ENCODE measurements at places on chromosomes 6 and 20.

DNA sequence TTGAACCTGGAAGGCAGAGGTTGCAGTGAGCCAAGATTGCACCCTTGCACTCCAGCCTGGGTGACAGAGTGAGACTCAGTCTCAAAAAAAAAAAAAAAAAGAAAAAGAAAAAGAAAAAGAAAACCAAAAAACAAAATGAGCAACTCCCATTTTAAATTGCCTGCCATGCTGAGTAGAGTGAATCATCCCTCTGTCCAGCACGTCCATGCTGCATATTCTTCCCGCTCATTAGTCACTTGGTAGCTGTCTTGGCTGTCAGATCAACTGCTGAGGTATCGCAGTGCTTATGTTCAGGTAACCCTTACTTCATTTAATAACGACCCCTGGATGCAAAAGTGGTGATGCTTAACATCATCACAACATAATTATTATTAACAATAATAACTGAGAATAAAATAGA lies 72.6 kb upstream of the RNF24 start:
- no peak for DNase-seq

DNA sequence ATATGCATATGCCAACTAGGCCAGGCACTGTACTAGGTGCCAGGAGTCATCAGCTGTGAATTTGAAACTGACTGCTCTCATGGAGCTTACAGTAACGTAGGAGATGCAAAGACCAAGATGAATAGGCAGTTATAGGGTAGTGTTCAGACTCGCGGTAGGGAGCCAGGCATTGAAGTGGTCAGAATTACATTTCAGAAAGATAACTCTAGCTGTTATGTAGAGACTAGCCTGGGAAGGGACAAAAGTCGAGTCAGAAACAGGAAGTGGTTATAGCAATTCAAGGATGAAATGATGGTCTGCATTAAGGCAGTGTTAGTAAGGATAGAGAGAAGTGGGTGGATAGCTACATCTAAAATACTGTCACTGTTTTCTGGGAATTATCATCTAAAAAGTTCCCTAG lies 56.6 kb downstream of the PCMT1 start:
- DNase-seq, result no peak

DNA sequence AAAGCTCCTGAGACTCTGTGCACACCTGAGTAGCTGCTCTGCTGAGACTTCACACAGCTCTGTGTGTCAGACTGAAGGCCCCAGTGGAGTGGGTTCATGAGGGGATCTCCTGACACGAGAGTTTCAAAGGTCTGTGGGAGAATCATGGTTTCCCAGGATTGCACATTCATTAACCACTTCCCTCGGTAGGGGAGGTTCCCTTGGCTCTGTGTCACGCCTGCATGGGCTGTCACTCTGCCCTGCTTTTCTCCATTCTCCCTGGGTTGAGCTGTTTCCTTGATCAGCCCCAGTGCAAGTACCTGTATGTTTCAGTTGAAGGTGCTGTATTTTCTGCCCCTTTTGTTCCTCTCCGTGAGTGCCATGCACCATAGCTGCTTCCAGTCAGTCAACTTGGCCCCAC lies 236.9 kb downstream of the EPM2A start:
- DNase-seq, result no peak

DNA sequence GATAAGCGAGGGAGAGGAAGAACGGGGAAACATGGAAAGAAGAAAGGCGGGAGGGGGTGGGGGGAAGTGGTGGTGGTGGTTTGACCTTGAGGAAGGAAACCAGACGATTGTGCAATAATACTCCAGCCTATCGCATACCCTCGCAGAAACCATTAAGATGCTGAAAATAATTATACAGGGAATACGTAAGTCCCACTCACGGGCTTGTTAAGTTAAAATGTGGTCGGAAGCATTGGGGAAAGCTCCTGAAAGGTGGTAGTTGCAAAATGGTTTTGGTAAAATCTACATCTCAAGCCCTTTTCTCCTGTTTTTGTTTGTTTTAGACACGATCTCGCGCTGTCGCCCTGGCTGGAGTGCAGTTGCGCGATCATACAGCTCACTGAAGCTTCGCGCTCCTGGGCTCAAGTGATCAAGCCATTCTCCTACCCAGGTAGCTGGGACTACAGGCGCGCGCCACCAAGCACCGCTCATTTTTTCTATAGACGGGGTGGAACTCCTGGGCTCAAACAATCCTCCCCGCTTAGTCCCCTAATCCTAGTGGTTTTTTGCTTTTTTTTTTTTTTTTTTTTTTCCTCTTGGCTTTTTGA lies 128.9 kb upstream of the ZNF184 start:
- DNase-seq, result no peak

DNA sequence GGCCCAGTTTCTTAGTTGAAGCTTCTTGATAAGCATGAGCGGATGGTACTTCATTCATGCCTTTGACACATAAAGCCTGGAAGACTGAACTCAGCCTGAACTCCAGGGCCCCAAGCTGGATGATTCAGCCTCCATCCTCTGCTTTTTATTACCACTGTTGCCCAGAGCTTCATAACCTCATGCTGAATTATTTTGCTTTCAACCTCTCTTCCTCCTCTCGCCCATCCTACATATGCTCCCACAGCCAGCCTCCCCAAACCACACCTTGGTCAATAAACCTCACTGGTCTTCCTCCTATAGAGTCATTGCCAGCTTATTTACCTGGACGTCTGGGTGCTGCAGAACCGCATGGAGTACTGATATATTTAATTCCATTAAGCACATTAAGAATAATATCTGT lies 59.4 kb downstream of the SLC35B3 start:
- DNase-seq, result no peak

DNA sequence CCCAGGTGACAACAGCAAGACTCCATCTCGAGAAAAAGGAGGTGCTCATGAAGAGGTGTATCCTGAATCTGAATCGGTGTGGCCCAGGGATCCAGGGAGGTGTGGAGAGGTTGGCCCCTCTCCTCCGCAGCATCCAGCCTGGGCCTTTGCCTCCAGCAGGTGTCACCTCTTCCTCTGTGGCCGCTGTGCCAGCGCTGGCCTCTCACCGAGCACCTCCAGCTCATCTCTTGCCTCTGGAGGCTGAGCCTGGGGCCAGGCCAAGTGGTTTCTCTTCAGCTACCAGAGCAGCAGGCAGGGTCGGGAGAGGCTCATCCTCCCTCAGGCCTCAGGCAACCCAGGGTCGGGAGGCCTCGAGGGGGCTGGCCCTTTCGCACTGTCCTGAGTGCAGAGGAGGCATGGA lies 1.2 kb upstream of the COL20A1 start:
- no peak for DNase-seq

GRCh38 chr6:9192405-9192909 lies 757.1 kb upstream of the SLC35B3 start:
- DNase-seq, result no peak

GRCh38 chr6:37160922-37161778 lies 8.8 kb upstream of the PIM1 start:
- peak; percentile 63 for DNase-seq

- DNase-seq, result no peak
Observed at GRCh38 chr20:56925831-56926170, 296.7 kb downstream of the TFAP2C start.

GRCh38 chr20:36629719-36630681 lies 16.0 kb downstream of the SLA2 start:
- DNase-seq, result no peak

- DNase-seq, result no peak
Observed at GRCh38 chr6:126880964-126881363, 237.5 kb upstream of the RSPO3 start.

- DNase-seq, result no peak
Observed at GRCh38 chr6:67544851-67545452, 1090.1 kb upstream of the ADGRB3 start.

- no peak for DNase-seq
Observed at GRCh38 chr6:19465256-19465655, 371.9 kb upstream of the ID4 start.

DNA sequence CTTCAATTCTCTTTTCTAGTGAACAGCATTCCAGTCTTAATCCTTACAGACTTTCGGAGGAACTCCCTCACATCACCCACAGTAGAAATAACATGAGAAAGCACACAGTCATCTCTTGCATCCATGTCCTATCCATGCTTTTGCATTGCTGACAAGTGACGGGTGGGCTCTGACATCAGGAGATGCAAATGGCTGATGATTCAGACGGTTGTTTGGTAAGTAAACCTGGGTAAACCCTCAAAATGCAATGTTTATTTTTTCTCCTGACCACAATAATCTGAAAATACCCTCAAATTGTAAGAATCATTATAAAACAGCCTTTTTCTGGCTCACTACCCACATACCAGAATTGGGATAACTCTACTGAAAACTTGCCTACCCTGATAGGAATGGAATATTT lies 792.0 kb downstream of the MAFB start:
- DNase-seq, result peak; percentile 79

- peak; percentile 35 for DNase-seq
Observed at GRCh38 chr6:154614101-154614500, 103.6 kb upstream of the CNKSR3 start.

DNA sequence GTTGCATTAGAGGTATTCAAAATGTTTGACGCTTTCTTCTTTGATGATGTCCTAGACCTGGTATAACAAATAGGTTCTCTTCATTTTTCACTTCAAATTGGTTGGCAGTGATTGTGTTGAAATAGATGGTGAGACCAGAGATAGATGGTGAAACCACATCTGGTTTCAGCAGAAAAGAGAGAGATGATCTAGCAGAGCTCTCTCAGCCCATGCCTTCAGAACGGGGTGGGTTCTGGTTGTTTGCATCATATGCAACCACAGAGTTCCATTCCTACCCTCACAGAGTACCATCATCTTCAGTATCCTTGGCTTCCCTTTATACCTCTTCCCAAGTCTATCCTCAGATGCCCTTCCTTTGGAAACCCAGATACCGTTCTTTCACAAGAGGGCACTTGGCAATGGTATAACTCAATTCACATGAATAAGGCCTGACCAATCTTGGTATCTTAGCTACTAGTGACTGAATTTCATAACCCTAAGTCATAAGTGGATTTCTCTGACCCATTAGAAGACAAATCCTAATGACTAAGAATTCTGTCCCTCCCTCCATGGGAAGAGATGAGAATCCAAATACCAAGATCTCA lies 93.7 kb downstream of the UBE3D start:
- DNase-seq, result no peak

DNA sequence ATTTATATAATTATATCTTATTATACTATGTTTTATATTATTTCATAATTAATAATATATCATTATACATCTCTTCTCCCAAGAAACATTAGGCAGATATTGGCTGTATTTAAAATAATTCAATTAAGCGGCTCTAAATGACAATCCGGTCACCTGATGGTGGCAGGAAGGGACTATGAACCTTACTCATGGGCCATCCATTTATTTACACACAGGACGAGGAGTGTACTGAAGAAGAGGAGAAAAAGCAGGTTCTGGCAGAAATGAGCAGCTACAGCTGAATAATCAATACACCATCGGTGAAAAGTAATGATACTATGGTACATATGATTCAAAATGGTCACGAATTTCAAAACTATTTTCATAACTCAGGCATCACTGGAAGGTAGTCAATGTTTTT lies 277.7 kb downstream of the KIF16B start:
- DNase-seq, result no peak

DNA sequence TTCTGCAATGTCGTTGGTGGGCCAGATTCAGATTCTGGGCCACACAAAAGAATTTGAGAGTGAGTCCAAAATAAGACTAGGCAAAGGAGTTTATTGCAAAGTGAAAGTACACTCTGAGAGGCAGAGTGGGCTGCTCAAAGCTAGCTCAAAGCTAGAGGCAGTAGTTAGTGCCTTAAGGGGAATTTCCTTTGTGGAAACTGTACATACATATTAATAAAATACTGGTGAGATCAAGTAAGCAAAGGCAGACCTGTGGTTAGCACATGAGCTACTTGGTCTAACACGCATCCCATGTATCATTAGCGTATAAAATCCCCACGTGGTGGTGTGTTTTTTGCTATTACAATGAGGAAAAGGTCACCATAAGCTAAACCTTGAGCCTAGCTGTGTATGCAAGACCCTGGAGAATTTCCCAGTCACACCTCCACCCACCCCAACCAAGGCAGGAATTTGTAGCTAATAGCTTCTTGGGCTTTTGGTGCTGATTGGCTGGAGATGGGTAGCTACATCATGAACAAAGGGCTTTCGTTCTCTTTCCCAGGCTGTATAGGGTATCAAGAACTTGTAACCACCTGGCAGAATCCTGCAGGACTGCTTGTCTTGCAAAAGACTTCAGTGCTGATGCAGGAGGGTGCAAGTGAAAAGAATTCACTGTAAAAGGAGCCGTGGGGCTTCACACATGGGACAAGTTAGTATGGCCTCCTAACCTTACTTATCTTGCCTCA lies 14.7 kb upstream of the TRIM26 start:
- DNase-seq, result no peak

- no peak for DNase-seq
Observed at GRCh38 chr20:43159994-43160393, 29.7 kb downstream of the PTPRT start.

GRCh38 chr6:56843476-56844349 lies 111.2 kb upstream of the BEND6 start:
- no peak for DNase-seq

GRCh38 chr20:8562356-8562755 lies 430.3 kb downstream of the PLCB1 start:
- no peak for DNase-seq

DNA sequence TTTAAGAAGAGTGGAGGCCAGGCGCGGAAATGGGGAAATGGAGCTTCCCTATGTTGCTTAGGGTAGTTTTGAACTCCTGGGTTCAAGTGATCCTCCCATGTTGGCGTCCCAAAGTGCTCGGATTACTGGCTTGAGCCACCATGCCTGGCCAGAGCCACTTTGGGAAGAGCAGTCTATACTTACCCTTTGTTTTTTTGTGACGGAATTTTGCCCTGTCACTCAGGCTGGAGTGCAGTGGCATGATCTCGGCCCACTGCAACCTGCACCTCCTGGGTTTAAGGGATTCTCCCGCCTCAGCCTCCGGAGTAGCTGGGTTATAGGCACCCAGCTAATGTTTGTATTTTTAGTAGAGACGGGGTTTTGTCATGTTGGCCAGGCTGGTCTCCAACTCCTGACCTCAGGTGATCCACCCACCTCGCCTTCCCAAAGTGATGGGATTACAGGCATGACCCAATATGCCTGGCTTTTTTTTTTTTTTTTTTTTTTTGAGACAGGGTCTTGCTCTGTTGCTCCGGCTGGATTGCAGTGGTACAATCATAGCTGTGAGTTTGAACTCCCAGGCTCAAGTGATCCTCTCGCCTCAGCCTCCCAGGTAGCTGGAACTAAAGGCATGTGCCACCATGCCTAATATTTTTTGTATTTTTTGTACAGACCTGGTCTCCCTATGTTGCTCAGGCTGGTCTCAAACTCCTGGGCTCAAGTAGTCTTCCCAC lies 18.0 kb downstream of the PPP1R10 start:
- DNase-seq, result no peak

- peak; percentile 32 for DNase-seq
Observed at GRCh38 chr6:45930420-45931040, 85.1 kb downstream of the CLIC5 start.

- DNase-seq, result no peak
Observed at GRCh38 chr20:22387452-22387851, 196.9 kb downstream of the FOXA2 start.

- DNase-seq, result no peak
Observed at GRCh38 chr6:43929511-43929910, 159.5 kb downstream of the VEGFA start.

DNA sequence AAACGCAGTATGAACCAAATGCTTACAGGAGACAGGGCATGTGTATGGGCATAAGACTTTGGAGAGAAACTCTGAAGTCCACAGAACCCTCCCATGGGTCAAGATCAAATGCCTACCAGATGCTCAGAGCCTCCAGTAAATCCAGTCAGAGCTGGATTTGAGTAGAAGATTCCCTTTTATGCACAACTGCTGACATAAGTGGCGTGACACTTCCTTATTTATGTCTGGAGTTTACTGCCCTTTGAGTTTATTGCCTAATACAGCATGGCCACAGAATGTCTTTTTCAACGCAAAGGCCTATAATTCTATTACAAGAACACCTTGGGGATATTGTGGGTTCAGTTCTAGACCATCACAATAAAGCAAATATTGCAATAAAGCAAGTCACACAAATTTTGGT lies 220.0 kb upstream of the FOXQ1 start:
- no peak for DNase-seq

Measured in stromal cell of bone marrow (primary cell).